ENCODE measurements at places on chromosomes 12 and 14. TPM values are rescaled to one million over a fixed set of nuclear protein-coding genes. Genes with fewer than 3 reads are reported as not detected.

DNA sequence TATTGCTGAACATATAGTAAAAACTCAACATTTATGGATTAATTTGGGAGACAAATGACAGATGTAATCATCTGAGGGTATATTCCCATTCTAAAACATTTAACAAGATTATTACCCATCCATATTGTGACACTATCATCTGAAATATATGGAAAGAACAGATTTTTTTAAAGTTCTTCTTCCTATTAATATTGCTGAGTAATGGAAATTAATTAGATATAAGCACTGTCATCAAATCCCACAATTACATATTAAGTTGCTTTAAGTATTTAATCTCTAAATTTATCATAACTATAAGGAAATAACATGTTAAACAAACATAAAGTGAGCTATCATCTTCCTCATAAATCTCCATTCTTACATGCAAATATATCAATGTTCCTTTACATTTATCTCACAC, 22.0 kb downstream of the EML5 start:
- no peak for DNase-seq

DNA sequence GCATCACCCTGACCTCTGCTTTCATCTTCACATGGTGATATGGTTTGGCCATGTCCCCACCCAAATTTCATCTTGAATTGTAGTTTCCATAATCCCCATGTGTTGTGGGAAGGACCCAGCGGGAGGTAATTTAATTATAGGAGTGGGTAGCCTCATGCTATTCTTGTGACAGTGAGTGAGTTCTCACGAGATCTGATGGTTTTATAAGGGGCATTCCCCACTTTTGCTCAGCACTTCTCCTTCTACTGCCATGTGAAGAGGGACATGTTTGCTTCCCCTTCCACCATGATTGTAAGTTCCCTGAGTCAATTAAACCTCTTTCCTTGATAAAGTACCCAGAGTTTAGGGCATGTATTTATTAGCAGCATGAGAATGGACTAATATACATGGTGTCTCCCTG, 38.2 kb downstream of the TMBIM6 start:
- DNase-seq = no peak

DNA sequence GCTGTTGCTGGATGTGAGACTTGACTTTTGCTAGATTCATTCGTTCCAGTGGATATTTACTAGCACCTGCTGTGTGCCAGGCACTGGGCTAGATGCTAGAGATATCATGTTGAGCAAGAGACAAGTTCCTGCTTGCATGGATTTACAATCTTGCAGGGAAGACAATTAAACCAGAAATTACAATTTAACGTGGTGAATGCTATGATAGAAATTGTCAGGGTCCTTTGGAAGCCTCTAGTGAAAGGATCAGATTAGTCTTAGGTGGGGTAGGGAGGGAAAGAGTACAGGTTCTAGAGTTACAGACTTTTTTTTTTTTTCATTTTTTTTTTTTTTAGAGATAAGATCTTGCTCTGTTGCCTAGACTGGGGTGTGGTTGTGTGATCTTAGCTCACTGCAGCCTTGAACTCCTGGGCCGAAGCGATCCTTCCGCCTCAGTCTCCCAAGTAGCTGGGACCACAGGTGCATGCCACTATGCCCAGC, 36.7 kb downstream of the SPATS2 start:
- DNase-seq = no peak

ADGRD1 gene
- total RNA-seq = 5.8 TPM

ANKRD33 gene
- not detected for total RNA-seq

CLEC4C gene
- total RNA-seq = not detected

DNA sequence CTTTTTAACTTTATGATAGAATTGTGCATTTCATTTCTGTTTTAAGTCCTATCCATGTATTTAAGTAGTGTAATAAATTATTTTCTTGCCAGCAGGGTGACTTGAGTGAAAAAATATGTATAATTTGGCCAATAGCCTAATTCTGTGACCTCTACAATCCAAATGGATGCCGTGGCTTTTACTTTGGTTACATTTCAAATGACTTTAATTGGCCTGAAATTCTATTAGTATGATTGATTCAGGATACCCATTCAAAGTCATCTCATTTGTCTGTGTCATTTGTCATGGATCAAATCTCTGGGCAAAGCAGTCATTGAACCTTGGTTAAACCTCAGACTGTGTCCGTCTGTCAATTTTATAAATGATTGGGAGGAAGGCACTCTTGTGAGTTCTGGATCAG, 29.6 kb downstream of the CRADD start:
- no peak for DNase-seq

CD69 gene
- total RNA-seq = 2.6 TPM

SMIM41 gene
- total RNA-seq = 0.31 TPM

KLHL42 gene
- 23.8 TPM for total RNA-seq

- DNase-seq = no peak
These were observed 19.1 kb downstream of the ANKRD9 start for GRCh38 chr14:102490456-102490855.

DNA sequence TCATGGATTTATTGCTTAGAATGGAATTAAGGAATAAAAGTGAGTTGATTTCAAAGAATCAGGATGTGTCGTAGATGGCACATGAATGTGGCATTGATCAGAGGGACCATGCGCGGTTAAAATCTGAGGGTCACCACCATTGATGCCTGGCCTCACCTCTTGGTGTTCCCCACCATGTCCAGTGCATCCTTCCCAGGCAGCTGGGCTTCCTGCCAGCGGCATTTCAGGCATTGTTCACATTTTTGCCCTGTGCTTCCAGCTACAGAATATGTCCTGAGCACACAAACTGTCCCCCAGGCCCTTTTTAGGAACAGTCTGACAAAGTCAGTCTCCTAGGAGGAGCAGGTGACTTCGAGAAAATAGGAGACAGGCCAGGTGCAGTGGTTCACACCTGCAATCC, 42.0 kb upstream of the TSPAN9 start:
- no peak for DNase-seq

MOAP1 gene
- total RNA-seq = 20.0 TPM

PTCSC3 gene
- not detected for total RNA-seq

All from left colon (tissue), 2 donors.